ENCODE measurements at places on chromosomes 6 and 20.

DNA sequence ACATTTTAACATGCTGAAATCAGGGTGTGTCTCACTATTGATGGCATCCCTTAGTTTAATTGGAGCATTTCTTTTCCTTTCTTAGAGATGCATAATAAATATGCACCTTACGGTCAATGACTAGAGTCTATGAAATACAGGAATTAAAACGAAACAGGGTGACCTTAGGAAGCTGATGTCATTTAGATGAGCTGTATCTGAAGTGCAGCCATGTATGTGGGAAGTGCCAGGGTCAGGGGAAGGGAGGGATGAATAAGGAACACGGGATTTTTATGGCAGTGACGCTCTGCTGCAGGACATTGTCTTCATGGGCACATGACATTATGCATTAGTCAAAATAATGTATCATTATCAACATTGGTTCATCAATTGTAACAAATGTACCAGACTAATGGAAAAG is 84.0 kb downstream of the AGPAT4 start:
- DNase-seq: no peak

DNA sequence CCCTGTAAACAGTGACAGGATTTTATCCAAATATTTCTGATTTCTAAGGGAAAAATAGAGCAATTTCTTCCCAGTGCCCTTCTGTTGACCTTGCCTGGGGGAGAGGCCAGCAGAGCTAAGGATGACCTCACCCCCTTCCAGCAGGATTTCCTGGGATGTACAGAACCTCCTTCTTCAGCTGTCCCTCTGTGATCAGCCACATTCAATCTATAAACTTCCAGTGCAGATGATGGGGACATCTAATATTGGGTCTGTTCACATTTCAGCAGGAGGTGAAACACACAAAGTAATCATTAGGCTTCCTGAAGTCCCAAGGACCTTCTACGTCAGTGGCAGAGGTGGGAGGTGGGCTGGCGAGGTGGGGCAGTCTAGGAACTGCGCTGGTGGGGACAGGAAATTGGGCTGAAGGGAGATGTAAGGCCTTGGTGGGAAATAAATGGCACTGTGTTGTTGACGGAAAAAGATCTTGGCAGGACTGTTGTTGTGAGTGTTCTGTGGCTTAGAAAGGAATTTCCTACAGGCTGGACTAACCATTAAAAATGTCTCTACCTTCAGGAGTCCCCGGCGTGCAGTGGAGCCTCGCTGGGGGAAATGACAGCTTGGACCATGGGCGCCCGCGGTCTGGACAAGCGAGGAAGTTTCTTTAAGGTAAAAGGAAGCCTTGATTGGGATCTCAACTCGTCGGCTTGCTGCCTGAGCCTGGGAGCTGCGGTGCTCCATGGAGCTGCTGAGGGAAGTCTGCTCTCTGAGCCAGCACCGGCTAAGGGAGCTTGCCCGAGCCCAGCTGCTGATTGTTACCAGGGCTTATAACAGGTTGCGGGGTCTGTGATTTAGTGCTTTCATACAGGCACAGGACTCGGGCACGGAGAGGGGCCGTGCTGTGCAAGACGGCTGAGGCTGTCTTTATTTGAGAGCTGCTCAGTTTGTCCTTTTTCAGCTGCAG is 127.9 kb upstream of the NAA20 start:
- no peak for DNase-seq

- DNase-seq: no peak
These were observed 8.4 kb downstream of the UCKL1 start for GRCh38 chr20:63947638-63948456.

DNA sequence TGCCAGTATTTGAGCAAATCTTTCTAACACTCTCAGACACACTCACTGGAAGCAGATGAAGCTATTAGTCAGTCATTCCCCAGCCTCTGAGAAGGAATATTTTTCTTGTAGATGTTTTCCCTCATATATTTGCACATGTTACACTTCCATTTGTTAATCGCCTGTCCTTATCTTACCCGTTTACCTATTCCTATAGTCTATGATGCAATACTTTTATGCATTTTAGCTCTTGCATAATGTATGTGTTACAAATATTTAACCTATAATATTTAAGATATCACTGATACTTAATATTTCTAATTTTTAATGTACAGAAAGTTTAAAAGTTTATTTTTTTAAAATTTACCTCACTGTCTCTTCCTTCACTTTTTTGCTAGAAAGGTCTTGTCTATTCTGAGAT is 71.9 kb downstream of the PCSK2 start:
- DNase-seq: no peak

DNA sequence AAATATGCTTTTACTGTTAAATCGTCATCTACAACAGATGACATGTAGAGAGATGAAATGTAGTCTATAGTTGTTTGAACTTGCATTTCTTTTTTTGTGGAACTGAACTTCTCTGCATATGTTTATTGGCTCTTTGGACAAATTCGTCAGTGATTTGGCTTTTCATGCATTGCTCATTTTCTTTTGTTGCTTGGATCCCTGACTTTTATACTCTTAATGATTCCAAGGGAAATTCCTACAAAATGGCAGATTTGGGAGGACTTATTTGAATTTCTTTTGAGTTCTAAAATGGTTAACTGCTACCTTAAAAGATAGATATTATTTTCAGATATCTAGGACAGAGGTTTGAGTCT is 65.4 kb downstream of the UTRN start:
- DNase-seq: no peak

DNA sequence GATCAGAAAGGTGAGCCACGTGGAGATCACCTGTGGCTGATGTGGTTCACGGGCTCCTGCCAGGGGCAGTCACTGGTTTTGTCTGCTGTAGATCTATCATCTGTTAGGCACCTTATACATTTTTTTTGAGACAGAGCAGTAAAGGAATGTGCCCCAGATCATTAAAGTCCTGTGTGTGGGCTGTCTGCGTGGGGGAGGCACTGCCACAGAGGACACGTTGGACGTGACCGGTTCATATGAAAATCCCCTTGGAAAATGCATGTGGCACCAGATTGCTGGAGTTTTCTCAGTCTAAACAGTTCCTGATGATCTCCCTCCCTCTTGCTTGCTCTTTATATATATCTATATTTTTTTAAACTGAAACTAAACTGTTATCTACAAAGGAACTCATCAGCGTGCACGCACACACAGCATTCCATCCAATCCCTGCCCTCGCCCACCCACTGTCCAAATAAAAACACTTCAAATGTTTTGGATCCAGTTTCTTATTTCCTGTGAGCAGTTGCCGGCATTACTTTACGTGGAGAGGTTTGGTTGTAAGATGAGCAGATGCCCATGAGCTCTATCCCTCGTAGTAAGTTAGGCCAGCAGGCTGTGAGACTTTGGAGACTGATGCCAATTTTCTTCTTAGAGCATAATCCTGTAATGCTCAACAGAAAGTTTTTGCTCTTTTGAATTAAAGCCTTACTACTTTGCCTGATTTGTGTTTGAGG is 161.6 kb upstream of the EXOC2 start:
- DNase-seq: no peak

- DNase-seq: no peak
These were observed 58.9 kb downstream of the GMDS start for GRCh38 chr6:2186516-2186915.

GRCh38 chr6:150898399-150899170 is 33.1 kb downstream of the MTHFD1L start:
- DNase-seq: no peak

GRCh38 chr20:11549172-11550103 is 368.3 kb upstream of the BTBD3 start:
- no peak for DNase-seq

DNA sequence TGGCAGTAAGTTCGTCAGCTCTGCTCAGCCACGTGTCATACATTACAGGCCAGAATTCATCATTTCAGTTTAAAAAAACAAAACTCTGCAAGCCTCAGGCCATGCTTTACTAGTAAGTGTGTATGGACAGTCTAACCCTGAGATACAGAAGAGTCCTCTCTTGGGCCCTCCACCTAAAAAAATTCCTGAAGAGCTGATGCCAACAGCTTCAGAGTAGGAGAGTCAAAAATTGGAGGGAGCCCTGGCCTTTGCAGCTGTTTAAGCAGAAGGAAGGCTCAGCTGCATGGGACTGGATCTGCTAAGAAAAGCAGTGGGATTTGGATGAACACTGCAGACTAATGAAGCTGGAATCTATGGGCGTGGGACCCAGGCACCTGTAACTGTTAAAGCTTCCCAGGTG is 47.2 kb upstream of the FAM8A1 start:
- no peak for DNase-seq

DNA sequence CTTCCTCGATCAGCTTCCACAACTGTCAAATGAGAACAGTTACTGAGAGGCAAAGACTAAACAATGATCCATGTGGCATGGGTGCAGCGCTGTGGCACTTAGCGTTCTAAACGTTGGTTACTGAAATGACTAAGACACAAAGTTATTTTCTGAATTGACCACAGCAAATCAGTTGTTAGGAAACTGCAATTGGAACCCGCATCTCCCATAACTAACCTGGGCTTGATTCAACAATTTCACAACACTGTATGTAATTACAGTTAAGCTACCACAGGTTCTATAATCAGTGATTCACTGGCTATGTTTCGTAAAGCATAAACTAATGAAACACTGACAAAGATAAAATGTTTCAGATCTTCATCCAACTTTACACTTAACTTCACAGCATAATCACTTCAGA is 12.5 kb downstream of the WDR27 start:
- no peak for DNase-seq

DNA sequence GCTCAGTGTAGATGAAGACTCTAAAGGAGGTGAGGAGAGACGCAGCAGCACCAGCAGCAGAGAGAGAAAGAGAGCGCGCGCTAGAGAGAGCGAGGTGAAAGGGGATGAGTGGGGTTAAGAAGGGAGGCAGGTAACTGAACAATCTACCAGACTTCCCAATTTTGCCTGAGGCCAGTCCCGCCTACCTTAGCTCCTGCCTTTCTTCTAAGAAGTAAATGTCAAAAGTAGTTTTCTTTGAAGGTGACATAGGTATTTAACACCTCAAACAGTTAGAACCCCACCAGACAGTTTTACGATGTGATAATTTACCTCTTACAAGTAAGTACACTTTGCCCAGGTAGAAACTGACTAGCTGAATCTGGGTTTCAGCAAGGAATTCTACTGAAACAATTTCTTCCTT is 132.0 kb upstream of the EEF1E1 start:
- DNase-seq: no peak

DNA sequence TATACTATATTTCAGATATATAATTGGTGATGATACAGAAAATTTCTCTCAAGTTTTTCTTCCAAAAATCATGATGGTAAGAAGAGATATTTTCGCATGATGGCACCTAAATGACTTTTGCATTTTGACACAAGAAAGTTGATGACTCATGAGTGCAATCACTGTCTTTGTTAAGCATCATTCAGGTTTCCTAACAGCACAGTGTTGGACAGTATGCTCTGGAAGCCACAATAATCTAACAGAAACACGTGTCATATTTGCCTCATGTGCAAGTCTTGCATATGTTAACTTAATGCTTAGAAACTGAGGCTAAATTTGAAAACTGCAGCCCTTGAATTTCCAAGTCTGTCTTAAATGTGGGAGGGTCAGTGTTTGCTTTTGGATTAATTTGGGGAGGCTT is 533.5 kb downstream of the LMBRD1 start:
- DNase-seq: no peak

DNA sequence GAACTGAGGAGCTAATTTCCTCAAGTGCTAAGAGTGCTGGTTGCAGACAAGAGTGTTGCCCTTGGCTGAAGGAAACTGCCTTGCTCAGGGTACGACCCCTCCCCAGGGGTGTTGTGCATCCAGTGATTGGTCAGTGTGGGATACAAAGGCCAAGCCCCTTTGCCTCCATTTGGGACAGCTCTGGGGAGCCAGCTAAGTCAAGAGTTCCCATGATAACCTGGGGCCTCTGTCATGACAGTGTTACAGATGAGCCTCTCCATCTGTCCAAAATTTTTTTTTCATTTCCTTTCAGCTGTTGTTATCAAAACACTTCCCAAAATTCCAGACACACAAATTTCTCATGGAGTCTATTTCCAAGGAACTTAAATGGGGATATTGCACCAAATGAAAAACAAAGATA is 93.3 kb downstream of the HS3ST5 start:
- no peak for DNase-seq

DNA sequence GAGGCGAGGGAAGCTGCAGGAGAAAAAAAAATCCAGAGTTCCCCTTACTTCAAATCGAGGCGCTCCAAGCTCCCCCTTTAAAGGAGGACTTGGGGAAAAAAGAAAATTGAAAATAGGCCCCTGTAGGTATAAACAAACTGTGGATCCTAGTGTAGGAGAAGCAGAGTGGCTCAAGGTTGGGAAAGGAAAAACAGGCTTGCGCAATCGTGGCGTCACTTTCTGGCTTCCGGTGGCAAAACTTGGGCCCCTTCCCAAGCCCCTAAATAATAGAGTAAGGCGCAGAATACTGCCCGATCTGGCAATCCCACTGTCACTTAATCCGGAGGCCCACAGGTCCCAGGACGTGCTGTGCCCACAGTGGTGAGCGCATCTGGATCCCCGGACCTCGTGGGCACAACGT is 8.0 kb downstream of the PAX1 start:
- DNase-seq: no peak

DNA sequence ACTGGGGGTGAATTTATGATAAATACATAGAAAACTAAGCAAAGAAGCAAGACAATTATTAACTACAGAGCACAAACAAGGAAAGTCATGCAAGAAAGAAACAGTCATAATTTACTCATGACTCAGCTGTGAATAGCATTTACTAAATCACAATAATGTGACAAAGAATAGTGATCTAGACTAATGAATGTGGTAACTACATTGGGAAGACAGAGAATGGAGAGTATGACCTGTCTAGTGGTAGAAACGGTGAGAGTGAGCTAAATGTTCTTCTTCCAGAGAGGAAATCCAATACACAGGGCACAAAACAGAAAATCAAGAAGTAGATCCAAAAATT is 153.5 kb upstream of the DST start:
- no peak for DNase-seq

DNA sequence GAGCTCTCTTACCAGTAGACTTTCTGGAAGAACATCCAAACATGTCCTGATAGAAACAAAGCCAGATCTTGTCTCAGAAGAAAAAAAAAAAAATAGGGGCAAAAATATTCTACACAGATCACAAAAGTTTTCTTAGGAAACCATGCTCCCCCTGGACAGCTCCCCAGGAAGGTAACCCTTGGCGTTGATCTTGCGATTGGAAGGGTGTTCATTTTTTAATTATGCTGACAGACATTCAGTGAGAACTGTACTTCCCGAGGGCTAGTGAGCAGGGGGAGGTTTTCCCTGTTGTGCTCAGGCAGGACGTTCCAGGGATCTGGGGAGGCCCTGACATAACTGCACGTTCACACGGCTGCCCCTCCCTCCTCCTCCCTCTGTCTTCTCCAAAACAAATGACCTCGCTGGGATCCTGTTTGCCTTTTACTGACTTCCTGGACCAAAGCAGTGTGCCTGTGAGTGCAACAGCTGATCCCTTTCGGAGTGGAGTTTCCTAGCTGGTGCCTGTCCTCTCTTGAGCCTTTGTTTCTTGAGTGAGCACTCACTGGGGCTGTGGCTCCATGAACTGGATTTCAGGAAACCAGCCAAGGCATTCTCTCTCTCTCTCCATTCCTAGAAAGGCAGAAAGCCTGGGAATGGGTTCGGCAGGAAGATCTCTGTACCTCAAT is 46.7 kb downstream of the MARCKS start:
- DNase-seq: no peak

GRCh38 chr6:15504040-15504495 is 158.8 kb downstream of the DTNBP1 start:
- DNase-seq: no peak

- DNase-seq: no peak
These were observed 96.2 kb upstream of the BTN3A2 start for GRCh38 chr6:26268659-26269402.

Data from GOT3 (cell line).